ENCODE measurements at places on chromosomes 11 and 22.
A peak's percentile ranks its signal among the peaks of the same experiment; 100 is the strongest.

DNA sequence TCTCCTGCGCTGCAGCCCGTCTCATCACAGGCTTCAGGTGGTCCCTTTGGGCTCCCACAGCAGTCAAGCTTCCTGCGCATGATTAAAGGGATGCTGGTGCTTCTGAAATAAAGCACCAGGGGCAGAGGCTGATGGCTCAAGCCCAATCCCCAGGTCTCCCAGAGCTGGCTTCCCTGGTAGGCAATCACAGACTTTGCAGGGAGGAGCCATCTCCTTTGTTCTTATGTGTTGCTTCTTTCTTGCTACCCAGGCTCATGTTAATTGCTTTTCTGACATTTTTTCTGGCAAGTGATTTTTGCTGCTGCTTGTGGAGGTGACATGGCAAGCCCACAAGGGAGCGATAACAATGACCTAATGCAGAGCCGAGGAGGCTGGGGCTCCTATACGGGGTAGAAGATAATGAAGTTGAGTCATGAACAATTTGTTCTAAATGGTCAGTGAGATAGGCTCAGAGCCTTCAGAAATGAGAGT lies 25.2 kb upstream of the PLET1 start:
- no peak for DNase-seq

DNA sequence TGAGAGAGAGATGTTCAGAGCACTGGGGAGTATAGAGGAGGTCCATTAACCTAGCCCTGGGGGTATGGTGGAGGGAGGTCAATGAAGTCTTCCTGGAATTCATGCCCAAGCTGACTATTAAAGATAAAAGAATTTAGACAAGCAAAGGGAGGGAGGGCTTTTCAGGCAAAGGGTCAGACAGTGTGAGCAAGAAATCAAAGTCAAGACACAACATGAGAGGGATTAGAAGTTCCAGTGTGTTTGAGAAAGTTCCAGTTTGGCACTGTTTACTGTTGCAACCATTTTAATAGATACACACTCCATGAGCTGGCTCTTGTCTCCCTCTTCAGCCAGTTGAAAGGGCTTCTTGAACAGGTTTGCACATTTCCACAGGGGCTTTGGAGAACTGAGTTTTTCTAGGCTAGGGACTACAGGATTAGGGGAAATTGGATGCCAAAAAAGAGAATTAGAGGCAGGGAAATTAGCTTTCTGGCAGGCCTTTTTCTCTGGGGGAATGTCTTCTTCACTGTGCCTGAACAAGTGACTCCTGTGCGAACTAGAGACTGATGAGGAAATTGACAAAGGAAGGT lies 14.7 kb upstream of the NNMT start:
- DNase-seq, result no peak

GRCh38 chr11:47376525-47377371 lies 1.6 kb downstream of the SPI1 start:
- DNase-seq, result no peak

- DNase-seq, result no peak
Observed at GRCh38 chr11:67648140-67648795, 2.3 kb downstream of the ACY3 start.

- DNase-seq, result no peak
Observed at GRCh38 chr11:7348432-7349304, 97.0 kb downstream of the SYT9 start.

DNA sequence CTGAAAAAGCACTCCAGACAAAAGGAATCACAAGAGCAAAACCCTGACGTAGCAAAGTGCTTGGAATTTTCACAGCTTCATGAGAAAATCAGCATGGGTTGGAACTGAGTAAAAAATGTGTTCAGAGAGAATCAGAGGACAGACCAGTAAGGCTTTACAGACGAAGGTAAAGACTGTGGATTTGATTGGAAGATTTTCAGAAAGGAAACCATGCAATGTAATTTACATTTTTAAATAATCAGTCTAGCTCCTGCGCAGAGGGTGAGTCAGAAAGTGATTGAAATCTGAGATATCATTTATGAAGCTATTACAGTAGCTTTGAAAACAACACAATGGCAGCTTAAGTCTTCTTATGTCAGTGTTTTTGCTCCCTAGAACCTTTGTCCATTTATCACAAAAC lies 1122.3 kb downstream of the LRRC4C start:
- peak; percentile 35 for DNase-seq

GRCh38 chr11:57461841-57462489 lies 1.6 kb downstream of the RTN4RL2 start:
- DNase-seq, result no peak

DNA sequence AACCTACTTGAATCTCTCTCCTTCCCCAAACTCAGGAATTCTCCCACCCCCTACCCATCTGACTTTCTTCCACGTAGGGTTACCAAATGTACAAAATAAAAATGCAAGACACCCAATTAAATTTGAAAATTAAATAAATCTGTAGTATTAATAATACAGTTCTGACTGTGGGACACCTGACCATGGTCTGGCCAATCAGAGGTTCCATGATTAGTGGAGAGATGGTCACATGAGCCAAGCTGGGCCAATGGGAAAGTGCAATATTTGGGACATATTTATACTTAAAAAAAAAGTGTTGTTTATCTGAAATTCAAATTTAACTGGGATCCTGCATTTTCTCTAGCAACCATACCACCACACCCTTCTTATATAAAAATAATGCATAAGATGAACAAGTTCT lies 29.8 kb upstream of the ASPHD2 start:
- no peak for DNase-seq

GRCh38 chr11:3163241-3163981 lies 1.7 kb downstream of the OSBPL5 start:
- DNase-seq, result no peak
